Effector CD4-positive, alpha-beta T cell (primary cell): ENCODE measurements at places on chromosomes 13 and 19.

DNA sequence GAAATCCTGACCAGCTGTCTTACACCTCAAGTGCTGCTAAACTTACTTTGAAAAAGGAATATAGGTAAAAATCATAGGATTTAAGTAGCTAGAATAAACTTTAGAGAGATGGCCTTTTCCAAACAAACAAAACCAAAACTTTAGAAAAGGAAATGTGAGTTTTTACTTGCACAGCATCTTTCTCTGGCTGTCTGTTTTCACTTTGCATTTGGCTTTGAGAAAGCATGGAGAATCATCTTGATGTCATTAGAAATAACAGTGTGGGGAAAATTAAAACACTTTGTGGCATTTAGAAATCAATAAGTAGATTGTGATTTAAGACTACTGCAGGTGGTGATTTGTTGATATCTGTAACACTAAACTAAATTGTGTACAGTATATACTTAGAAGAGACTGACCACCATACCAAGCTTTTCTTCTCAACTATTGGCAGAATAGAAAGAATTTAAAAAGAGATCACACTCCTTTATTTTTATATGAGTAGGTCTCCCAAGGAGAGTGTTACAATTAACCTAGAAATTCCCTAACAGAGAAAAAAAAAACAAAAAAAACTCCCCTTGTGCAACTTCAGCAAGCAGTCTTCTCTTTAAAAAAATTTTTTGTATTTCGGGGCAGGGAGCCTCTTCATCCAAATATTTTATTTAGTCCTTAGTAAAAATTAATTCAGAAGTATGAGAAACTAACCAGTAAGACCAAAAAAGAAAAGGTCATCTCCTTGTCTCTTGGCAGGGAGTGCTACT, 6.1 kb downstream of the WDFY2 start:
- no peak for DNase-seq

GRCh38 chr19:7994928-7995809, 10.3 kb downstream of the ELAVL1 start:
- DNase-seq, result no peak

DNA sequence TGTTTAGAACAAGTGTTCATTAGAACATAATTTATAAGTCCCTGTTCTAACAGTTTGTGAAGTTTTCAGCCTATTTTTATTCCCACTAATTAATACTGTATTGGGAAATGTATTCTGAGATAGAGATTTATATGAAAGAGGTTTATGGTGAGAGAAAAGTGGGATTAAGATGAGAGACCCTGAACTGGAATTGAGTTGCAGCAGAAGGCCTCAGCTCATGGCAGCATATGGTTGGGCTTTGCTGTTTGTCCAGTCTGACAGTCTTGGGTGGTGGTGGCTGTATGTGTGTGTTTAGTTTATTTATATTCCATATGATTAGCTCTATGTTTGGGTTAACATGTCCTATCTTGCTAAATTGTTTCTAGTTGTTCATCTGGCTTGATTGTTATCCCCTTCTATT, 575.1 kb downstream of the SLITRK5 start:
- no peak for DNase-seq

- DNase-seq, result no peak
These were observed 880 bp upstream of the TMEM160 start for GRCh38 chr19:47049307-47049700.

GRCh38 chr13:87919956-87920355, 248.8 kb downstream of the SLITRK5 start:
- DNase-seq, result no peak

DNA sequence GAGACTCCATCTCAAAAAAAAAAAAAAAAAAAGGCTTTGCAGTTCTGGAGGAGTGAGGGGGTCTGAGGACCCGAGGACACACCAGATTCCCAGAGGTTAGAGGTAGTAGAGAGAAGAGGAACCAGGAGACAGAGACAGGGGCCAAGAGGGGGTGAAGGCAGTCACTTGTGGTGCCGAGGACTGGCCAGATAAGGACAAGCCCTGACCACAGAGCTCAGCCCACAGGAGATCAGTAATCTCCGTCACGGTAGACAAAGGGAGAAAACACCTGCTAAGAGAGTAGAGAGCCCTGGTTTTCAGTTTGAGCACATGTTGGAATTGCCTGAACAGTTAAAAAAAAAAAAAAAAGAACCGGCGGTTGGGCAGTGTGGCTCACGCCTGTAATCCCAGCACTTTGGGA, 1.7 kb upstream of the PRAM1 start:
- no peak for DNase-seq
